ENCODE measurements at places on chromosomes 6 and 20. TPM values are rescaled to one million over a fixed set of nuclear protein-coding genes. Genes with fewer than 3 reads are reported as not detected.

SPTLC3 gene
- total RNA-seq: 0.64 TPM

ZGPAT gene
- total RNA-seq: 15.3 TPM

- peak; percentile 33 for DNase-seq
These were observed 85.2 kb upstream of the PHACTR3 start for GRCh38 chr20:59518881-59519706.

FAXC gene
- not detected for total RNA-seq

DNA sequence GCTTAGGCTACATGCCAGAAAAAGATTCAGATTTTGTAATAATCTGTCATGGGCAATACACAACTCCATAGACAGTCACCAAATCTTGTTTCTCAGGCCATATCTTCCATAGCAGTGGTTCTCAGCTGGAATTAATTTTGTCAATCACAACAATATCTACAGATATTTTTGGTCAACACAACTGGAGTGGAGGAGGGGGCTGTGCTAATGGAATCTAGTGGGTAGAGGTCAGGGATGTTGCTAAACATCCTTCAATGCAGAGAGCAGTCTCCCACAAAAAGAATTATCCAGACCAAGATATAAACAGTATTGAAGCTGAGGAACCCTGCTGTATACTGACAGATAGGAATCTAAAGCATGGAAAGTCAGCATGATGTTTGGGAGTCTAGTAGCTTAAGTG, 174.6 kb downstream of the UBE3D start:
- DNase-seq: no peak

DNA sequence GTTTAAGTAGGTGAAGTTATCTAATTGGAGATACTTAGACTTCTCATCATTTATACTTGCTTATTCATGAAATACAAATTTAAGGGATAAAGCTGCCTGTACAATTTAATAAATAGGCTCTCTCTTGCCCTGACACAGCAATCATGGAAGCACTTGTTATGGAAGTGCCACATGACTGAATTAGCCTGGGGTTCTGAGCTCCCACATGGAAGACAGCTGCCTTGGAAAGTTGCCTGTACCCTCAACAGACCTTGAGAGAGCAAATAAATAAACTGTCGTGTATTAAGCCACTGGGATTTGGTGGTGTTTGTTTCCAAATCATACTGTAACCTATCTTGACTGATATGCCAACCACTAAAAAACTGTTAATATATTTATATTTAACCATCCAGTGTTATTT, 87.0 kb upstream of the RSPO3 start:
- no peak for DNase-seq

C2 gene
- 1.6 TPM for total RNA-seq

TRMT6 gene
- total RNA-seq: 11.5 TPM

- DNase-seq: no peak
These were observed 151.7 kb upstream of the DST start for GRCh38 chr6:56794421-56794820.

GRCh38 chr6:157240059-157240959, 83.0 kb downstream of the TMEM242 start:
- no peak for DNase-seq

DNA sequence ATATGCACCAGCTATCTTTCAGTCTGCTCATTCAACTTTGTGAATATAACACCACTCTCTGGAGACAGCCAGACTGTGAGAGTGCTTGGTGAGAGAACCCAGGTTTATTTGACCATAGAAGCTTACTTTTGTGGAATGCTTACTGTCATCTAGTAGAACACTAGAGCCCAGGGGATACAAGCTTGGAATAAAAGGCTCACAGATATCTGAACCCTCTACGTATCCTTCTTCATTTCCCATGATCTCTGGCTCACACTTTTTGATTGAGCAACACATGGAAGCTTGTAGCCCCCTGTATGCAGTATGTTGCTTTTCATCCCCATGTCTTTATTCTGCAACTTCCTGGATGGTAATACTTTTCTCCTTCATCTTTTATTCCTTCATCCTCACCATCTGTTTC, 835.3 kb upstream of the CITED2 start:
- DNase-seq: no peak

- DNase-seq: no peak
These were observed 107.2 kb downstream of the CDH4 start for GRCh38 chr20:61359254-61359653.

- DNase-seq: peak; percentile 54
These were observed 867 bp downstream of the EBF4 start for GRCh38 chr20:2693286-2694007.

GRCh38 chr20:10667560-10668167, 6.1 kb downstream of the JAG1 start:
- DNase-seq: no peak

DNA sequence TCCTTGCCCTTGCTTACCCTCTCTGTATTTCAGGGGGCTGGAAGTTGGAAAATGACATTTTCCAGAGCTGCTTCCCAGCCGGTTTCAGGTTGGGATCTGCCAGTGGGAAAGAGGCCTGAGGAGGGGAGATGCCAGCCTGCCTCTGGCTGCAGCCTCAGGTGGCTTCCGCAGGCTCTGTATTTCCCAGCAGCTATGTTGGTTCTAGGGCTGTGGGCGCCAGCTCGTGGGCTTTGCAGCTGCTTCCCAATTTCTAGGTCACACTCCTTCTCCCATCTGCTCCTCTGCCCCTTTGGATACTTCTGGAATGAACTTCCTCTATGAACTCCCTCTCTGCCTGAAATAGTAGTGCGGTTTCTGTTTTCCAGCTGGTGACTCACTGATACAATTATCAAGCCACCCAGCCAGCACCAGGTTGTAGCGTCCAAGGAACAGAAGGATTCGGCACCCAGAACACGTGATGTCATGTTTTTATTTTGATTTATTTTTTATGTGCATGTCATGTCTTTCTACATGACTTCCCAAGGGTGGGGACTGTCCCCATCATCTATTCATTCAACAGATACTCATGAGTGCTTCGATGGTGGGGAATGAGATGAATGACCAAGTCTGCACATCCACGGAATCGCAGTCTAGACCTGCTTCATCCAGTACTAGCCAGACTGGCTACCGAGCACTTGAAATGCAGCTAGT, 38.0 kb downstream of the TGM2 start:
- DNase-seq: no peak

GRCh38 chr6:44917430-44917829, 410.7 kb upstream of the RUNX2 start:
- no peak for DNase-seq

Measured in activated naive CD4-positive, alpha-beta T cell treated with anti-CD3 and anti-CD28 coated beads for 36 hours (primary cell).